ENCODE measurements at places on chromosomes 12 and 14.

DNA sequence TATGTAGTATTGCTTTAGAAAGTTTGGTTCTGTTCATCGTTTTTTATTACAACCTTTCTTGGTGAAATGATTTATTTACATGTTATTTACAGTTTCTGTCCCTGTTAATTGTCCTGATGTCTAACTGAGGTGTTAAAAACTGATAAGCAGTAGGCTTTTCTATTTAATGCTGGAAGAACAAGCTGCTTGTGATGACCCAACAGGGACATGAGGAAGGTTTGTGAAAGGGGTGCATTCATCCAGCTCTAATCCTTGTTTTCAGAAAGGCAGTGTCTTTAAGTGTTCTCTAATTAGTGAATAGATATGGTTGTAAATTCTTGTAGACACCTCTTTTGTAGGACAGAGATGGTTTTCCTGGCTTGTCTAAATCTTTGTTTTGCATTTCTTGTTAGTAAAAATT is 191.4 kb downstream of the FOXA1 start:
- DNase-seq: no peak

DNA sequence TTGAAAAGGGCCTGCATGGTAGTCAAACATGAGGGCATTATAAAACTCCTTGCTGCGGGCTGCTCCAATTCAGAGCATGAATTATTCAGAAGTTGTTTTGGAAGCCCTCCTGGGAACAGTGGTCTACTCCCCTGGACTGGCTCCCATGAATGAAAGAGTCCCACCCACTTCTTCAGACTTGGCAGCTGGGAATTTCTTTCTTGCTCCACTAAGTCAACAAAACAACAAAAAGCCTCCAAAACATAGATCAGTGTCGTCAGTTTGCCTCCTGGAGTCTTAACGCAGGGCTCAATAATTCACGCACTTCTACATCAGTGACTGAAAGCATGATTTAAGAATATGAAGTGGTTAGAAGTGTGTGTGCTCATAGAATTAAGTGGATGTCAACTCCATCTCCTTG is 37.9 kb downstream of the AKAP6 start:
- DNase-seq: peak; percentile 62

- no peak for DNase-seq
Measured at GRCh38 chr12:16281157-16281556, 3.7 kb upstream of the SLC15A5 start.

- DNase-seq: no peak
Measured at GRCh38 chr12:65603438-65604351, 220.6 kb upstream of the HMGA2 start.

GRCh38 chr12:92722897-92723296 is 20.1 kb downstream of the PLEKHG7 start:
- DNase-seq: peak; percentile 33

- DNase-seq: no peak
Measured at GRCh38 chr14:84850595-84850994, 679.3 kb upstream of the FLRT2 start.
